ENCODE measurements at places on chromosomes 16 and 17. TPM values are rescaled to one million over a fixed set of nuclear protein-coding genes. Genes with fewer than 3 reads are reported as not detected.

The SEZ6L2 gene
- 19.9 TPM for total RNA-seq

The SLC13A2 gene
- 0.14 TPM for total RNA-seq

The CMTM2 gene
- total RNA-seq = not detected

The CTRB1 gene
- not detected for total RNA-seq

The FBXL19 gene
- total RNA-seq = 19.0 TPM

The HOXB7 gene
- 30.8 TPM for total RNA-seq

The MT4 gene
- total RNA-seq = not detected

The RNF222 gene
- total RNA-seq = not detected

The WWOX gene
- total RNA-seq = 12.3 TPM

The ASGR1 gene
- 1.4 TPM for total RNA-seq

The HOXB9 gene
- total RNA-seq = 7.2 TPM

The ASPA gene
- not detected for total RNA-seq

The SCN4A gene
- total RNA-seq = 0.03 TPM

The CDH15 gene
- total RNA-seq = not detected

The KRT25 gene
- total RNA-seq = not detected

The CIITA gene
- total RNA-seq = 0.05 TPM

The PKD1 gene
- total RNA-seq = 50.3 TPM

The PLA2G15 gene
- 14.2 TPM for total RNA-seq

The OTOP3 gene
- not detected for total RNA-seq

The PRAC2 gene
- total RNA-seq = not detected

The TNP2 gene
- total RNA-seq = not detected

The C17orf107 gene
- 0.24 TPM for total RNA-seq

The KRTAP17-1 gene
- not detected for total RNA-seq

The G6PC1 gene
- total RNA-seq = not detected

The MYH10 gene
- total RNA-seq = 19.4 TPM

The FOXC2 gene
- 1.8 TPM for total RNA-seq

The SUPT4H1 gene
- total RNA-seq = 146 TPM

The KRTAP4-5 gene
- not detected for total RNA-seq

The RND2 gene
- total RNA-seq = 0.13 TPM

The KRT24 gene
- total RNA-seq = not detected

The PRSS53 gene
- total RNA-seq = 1.00 TPM

The GPR179 gene
- 0.02 TPM for total RNA-seq

The WRAP53 gene
- 29.3 TPM for total RNA-seq

The TPSB2 gene
- total RNA-seq = not detected

The HLF gene
- 0.08 TPM for total RNA-seq

The CSH1 gene
- total RNA-seq = not detected

The DHX58 gene
- total RNA-seq = 0.23 TPM

The WWP2 gene
- total RNA-seq = 22.5 TPM

The CLUH gene
- total RNA-seq = 91.4 TPM

The SCARF1 gene
- 0.18 TPM for total RNA-seq

The TP53TG3C gene
- 0.79 TPM for total RNA-seq

The SYCE1L gene
- 4.8 TPM for total RNA-seq

The SLFN13 gene
- total RNA-seq = 4.2 TPM

The NPW gene
- total RNA-seq = 1.1 TPM

The KCNJ2 gene
- total RNA-seq = 0.03 TPM

The CCL8 gene
- total RNA-seq = not detected

The GSG1L gene
- not detected for total RNA-seq

The DOC2A gene
- total RNA-seq = 1.7 TPM

The CLEC18B gene
- 0.26 TPM for total RNA-seq

The CAVIN1 gene
- total RNA-seq = 438 TPM

The ACE gene
- total RNA-seq = 1.7 TPM

The ZNF652 gene
- 7.1 TPM for total RNA-seq

The ANKRD13B gene
- total RNA-seq = 18.4 TPM

The SLC9A5 gene
- 1.4 TPM for total RNA-seq

The MT1G gene
- total RNA-seq = not detected
